ENCODE measurements at places on chromosomes 3 and 15.
A peak's percentile ranks its signal among the peaks of the same experiment; 100 is the strongest.

DNA sequence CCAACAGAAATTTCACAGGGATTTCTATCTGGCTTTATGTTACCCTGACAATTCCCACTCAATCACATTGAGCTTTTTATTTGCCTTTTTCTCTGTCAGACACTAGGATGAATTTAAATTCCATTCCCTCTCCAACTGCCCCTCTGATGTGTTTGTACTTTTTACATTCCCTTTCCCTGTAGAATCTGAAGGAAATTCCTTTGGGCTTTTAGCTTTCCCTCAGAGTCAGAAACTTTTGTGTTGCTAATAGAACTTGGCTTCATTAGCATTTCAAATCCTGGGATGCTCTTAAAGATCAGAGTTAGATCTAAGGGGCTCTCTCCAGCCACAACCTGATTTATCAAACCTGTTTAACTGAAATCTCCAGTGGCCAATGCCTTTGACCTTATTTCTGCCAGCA, 7.9 kb upstream of the RARB start:
- DNase-seq: no peak

GRCh38 chr3:155504682-155505081, 211.2 kb upstream of the STRIT1 start:
- no peak for DNase-seq

DNA sequence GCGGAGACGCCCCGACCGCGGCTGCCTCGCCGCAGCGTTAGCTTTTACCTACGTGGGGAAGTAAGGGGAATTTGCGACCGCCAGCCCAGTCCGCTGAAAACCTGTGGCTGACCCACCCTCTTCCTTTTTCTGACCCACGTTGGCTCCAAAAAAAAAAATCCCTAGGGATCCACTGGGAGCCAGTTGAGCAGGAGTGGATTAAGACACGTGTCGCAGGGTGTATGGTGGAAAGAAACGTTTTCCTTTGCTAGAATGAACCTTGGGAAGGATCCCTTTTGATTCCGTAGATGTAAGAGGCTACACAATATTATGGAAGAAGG, 575 bp upstream of the PCYT1A start:
- no peak for DNase-seq

GRCh38 chr3:155064920-155065319, 15.2 kb upstream of the MME start:
- DNase-seq: peak; percentile 32

DNA sequence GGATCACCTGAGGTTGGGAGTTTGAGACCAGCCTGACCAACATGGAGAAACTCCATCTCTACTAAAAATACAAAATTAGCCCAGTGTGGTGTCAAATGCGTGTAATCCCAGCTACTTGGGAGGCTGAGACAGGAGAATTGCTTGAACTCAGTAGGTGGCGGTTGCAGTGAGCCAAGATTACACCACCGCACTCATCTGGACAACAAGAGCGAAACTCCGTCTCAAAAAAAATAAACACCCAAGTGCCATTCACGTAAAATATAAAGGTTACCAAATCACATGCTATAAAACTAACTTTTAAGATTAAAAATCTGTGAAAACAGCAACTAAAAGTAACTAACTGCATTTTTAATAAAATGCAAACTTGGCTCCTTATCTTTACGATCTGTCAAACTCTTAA, 8.9 kb downstream of the TRIM59 start:
- no peak for DNase-seq

DNA sequence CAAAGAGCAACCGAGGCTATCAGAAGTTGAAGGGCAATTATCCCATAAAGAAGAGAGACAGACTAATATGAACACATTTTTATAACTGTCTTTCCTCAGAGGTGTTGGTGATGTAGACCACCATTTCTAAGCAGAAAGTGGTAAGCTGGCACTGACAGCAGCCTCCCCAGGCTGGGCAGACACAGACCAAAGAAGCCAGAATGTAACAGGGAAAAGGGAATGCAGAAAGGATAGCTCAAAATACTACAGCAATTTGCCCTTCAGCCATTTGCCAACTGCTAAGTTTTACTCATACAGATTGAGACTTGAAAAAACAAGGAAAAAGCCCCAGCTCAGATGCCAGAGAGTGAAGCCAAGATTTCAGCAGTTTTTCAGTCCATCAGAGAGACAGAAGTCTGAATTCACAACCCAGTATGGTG, 73.5 kb upstream of the ABI3BP start:
- DNase-seq: peak; percentile 78

- DNase-seq: peak; percentile 42
Observed at GRCh38 chr3:76138921-76139320, 353.6 kb upstream of the ZNF717 start.

DNA sequence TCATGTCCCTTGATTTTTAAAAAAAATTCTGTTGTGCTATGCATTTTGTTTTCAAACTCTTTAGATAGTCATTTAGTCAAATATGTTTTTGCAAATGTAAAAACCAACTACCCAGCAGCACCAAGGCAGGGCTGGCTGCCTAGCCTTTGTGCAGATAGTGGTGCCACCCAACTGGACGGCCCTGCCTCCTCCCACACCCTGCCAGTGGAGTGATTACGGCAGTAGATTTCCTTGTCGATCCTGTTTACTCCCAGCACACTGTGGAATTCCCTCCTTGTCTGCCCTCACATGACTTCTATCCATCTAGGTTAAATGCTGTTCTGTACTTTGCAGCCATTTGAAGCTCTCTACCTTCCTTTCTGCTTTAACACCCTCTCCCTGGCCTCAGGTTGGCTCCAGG, 79.4 kb upstream of the PLXNA1 start:
- no peak for DNase-seq

DNA sequence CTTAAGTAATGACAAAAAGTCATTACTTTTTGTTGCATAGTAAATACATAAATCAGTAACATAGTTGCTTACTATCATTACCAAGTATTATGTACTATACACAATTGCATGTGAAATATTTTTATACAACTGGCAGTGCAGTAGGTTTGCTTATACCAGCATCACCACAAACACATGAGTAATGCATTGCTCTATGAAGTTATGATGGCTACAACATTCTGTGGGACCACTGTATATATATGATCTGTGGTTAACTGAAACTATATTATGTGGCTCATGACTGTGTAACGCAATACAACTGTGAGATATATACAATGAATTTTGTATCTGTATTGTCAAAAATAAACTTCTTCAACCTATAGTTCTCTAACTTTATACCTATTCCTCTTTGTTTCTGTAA, 113.7 kb upstream of the RBMS3 start:
- DNase-seq: no peak

GRCh38 chr3:154310840-154311239, 13.4 kb downstream of the DHX36 start:
- DNase-seq: peak; percentile 34

- no peak for DNase-seq
Observed at GRCh38 chr3:71416876-71417275, 166.7 kb downstream of the FOXP1 start.

- peak; percentile 63 for DNase-seq
Observed at GRCh38 chr3:29281344-29282241, 722 bp downstream of the RBMS3 start.

DNA sequence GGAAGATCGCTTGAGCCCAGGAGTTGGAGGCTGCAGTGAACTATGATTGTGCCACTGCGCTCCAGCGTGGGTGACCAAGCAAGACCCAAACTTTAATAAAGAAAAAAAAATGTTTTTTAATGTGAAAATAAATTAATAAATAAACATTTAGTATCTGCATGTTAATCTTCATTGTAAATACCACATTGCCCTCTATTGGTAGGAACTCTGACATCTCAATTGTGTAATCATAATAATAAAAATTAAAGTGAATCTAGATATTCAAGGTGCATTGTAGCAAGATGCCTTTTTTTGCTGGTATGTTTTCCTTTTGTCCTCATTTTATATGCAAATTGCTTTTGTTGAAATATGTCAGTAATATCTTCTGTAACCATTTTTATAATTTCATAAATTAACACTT, 95.0 kb upstream of the LIMD1 start:
- DNase-seq: peak; percentile 85

GRCh38 chr3:166902374-166902773, 477.7 kb downstream of the ZBBX start:
- DNase-seq: peak; percentile 13

GRCh38 chr3:17081520-17081919, 196.8 kb downstream of the PLCL2 start:
- DNase-seq: no peak

DNA sequence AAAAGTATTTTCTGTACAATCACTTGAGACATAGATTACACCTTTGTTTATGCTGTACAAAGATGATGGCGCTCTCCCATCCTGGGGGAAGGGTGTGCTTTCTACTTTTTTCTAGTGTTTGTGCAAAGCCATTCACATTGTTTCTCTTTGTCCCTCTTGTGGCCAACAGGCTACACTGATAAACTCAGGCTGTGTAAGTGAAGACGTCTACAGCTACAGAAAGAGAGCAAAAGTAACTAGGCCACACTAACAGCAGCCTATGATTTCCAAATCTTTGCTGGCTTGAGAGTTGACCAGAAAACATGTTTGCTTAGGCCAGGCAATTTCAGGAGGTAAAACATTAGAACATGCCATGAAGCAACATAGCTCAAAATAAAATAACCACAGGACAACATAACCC, 75.1 kb downstream of the FOXB1 start:
- no peak for DNase-seq

DNA sequence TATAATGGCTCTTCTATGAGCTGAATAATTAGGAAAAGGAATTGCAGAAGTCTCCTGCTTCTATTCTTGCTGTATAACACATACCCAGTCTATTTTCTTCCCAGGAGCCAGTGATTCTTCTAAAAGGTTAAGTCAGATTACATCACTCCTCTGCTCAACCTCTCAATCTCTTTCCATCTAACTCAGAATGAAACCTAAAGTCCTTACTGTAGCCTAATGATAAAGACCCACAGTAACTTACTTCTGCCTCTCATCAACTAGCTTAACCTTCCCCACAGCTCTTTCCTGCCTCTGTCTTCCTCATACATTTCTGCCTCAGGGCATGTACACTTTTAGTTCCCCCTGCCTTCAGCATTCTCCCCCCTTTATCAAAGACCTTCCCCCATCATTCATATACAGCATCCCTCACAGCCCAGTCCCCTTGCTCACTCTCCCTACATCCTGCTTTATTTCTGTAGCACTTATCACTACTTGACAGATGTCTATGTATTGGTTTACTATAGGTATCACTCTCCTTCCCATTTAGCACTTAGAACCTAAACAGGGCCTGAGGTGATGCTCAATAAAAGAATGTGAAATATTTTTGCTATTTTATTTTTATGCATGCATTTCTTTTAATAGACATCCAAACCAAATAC, 28.5 kb upstream of the CMTM6 start:
- DNase-seq: no peak

DNA sequence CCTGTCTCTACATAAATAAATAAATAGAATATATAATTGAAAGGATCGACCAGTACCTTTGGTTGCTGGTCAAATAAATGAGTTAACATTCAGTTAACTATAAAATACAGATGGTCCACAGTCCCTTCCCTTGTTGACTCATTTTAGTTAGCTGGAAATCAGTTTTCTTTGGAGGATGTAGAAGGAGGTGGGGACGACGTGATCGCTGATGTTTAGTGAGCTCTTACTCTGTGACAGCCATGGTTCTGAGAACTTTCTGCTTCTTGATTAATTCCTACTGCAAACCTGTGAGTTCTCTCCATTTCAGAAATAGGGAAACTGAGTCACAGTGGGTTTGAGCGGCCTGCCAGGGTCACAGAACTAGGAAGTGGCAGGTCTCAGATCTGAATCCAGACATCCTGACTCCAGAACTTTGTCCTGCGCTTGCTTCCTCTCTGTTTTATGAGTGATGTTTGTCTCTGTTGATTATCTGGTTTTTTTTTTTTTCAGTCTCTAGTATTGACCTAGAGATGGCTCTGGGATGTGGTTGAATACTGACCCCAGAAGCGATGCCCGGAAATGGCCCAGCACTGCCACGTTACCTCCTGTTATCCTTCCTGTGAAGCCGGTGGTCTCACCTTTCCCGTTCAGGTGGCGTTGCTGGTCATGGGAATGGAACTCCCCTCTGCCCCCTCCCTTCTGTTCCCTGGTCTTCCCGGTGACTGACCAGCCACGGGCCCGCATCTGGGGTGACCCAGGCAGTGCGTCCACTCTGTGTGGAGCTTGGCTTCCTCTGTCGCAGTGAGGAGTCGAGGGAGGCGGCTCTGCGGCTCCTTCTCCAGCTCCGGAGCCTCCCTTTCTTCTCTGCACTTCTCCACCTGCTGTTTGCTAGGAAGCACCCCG, 18.2 kb downstream of the SYNM start:
- no peak for DNase-seq

DNA sequence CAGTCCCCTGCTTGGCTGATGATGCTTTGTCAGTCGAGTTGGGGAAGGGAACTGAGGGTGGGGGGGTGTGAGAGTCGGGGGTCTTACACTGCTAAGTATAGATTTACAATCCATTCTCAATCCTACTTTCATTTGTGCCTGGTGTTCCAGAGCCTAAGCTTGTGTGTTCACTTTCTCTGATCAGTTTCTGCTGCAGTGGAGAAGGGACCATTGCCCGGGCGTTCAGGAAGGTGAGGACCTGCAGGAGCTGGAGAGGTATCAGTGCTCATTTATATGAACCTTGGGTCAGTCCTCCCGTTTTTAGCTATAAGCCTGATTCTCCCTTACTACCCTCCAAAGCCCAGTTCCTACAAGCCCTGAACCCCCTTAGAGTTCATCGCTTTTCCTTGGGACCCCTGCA, 41.0 kb upstream of the TRAK1 start:
- DNase-seq: no peak

All from adipocyte (in vitro differentiated cells).